Effector CD4-positive, alpha-beta T cell (primary cell): ENCODE measurements at places on chromosomes 4 and X.

- no peak for DNase-seq
Measured at GRCh38 chr4:158347556-158347955, 137.3 kb downstream of the TMEM144 start.

DNA sequence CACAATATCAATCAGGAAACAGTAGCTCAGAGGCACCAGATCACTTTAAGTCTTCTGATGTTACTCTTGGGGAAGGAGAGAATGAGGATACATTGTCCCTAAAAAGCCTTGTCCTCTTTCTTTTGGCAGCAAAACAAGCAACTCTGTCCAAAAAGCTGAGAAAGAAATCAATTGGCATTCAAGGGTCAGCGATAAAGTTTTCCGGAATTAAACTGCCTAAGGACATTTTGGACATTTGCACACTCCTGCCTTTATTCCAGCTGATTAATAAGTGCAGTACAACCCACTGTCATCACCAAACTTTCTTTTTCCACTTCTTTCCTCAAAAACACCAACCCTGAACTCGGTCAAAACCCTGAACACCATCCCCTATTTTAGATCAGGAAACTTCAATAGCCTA lies 85.8 kb upstream of the FAM9A start:
- no peak for DNase-seq

DNA sequence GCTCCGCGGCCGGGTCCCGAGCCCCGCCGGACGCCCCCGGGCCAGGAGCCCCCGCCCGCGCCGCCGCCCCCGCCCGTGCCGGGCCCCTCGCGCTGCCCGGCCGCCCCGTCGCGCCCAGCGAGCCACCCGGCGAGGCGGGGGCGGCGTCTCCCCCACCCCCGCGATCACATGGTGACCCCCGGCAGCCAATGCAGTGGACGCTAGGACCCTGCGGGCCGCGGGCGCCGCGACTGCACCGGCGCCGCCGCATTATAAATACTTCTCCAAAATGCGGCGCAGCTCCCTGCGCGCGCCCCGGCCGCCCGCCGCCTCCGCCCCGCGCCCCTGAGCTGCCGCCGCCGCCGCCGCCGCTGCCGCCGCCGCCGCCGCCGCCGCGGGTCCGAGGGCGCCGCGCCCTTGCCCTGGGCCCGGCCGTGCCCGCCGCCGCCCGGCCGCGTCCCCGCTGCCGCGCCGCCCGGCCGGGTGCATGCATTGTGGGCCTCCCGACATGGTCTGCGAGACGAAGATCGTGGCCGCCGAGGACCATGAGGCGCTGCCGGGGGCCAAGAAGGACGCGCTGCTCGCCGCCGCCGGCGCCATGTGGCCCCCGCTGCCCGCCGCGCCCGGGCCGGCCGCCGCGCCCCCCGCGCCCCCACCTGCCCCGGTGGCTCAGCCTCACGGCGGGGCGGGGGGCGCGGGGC lies at the start of gene NAT8L:
NAT8L (plus strand) TSS at position 282 of the 680 bp plus-strand sequence; CDS start at position 467, 185 bp downstream.
- DNase-seq: no peak

DNA sequence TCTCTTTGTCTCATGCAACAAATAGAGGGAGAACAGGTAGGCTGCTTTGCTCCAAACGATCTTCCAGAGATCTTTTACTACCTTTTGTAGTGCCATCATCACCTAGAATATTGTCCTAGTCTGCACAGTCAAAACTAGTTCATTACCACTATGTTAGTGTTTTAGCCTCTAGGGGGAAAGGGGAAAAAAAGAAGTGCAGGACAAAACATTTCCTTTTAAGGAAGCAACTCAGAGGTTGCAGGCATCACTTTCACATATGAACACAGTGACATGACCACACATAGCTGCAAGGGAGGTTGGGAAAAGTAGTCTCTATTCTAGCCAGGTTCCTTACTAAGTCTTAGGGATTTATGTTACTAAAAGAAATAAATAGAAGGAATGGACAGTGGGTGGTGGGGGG lies 39.3 kb upstream of the RAP2C start:
- DNase-seq: no peak

- DNase-seq: no peak
Measured at GRCh38 chrX:4181782-4182407, 468.4 kb upstream of the PRKX start.
